ENCODE measurements at places on chromosomes 4 and X.

DNA sequence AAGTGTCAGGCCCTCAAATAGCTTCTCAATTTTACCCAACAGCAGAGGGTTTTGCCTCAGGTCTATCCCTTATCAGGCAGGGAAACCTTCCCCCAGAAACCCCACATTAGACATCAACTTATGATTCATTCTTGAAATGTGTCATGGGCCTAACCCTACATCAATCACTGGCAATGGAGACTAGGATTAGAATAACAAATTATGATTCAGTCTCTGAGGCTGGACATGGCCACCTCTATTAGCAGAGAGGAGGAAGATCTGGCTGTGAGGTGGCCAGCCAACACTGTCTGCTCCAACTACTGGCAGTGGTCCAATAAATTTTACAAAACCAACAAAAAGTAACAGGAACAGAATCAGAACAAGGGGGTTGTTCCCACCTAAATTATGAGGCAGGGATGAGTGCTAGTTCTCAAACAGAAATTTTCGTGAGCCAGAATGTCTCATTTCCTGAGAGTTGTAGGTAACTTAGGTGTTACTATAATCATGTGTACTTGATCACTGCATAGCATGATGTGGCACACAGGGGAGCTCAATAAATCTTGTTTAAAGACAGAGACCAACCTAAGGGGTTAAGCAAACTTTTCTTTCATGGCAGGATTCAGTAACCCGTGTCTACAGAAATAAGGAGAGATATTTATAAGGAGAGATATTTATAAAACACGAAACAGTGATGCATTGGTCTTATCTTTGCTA, 126.8 kb downstream of the NFKB1 start:
- H3K27ac ChIP-seq, result no peak overlapping the region
- H3K4me1 ChIP-seq, result no peaks in the 10 kb centered on the region
- H3K4me3 ChIP-seq, result no peak overlapping the region
- DNase-seq, result no peak

DNA sequence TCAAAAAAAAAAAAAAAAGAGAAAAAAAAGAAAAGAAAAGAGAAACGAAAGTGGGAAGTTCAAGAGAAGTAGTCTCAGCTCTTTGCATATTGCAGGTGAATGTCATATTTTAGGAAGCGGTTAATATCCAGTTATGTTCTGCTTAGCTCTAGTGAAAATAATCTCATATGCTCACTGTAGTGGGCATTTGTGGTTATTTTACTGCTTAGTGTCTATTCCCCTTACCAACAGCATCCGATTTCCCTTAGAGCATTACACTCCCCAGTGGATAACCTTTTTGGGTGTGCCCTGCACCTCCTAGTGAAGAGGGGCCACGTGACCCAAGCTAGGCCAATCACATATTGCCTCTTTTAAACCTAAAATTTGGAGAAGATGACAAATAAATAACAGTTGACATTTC, 111.2 kb upstream of the ZNF827 start:
- DNase-seq, result no peak
- H3K4me3 ChIP-seq, result no peak overlapping the region

DNA sequence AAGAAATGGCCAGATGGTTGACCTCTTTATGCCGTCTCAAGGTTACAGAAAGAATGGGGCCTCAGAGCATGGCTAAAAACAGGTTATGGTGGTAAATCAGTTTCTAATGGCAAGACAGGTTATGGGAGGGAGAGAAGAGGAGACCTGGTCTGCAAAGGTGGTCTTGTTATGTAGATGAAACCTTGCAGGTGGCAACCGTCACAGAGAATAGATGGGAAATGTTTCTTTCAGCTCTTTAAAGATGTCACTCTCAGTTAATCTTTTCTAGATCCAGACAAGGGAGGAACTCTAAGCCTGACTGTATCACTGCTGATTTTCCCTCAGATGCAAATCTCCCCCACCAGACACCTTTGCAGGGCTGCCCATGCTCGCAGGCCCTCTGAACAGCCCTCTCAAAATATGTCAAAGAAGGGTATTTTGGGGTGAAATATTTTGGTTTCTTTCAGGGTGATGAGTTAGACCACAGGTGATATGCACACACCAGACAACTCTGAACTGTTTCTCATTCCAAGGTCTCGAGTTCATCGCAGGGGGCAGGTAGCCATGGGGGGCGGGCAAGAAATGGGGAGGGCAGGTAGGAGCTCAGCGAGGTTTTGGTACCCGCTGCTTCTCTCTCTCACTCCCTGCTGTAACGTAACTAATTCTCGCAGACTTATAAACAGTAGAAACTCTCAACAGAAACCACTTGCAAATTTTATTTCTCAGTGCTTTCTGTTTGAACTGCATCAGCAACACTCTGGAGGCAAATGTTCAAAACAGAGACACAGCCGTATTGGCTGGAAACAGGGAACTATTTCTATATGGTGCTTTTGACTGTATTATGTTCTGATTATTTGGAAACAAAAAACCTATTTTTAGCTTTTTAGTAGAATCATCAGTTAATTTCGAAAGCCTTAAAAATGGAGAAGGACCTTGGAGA, 32.4 kb downstream of the CASP3 start:
- H3K36me3 ChIP-seq, result no peaks in the 10 kb centered on the region
- no peak overlapping the region for H3K27ac ChIP-seq
- no peaks in the 10 kb centered on the region for H3K4me1 ChIP-seq
- H3K27me3 ChIP-seq, result no peaks in the 10 kb centered on the region
- no peak overlapping the region for H3K4me3 ChIP-seq
- DNase-seq, result no peak

- H3K36me3 ChIP-seq, result peaks cover 46% of the 10 kb centered on the region
These were observed 37.3 kb downstream of the RRAGB start for GRCh38 chrX:55754861-55755294.

GRCh38 chr4:537436-538264, 38.4 kb downstream of the TMEM271 start:
- H3K36me3 ChIP-seq, result peaks cover 16% of the 10 kb centered on the region
- no peak for DNase-seq
- H3K27me3 ChIP-seq, result no peaks in the 10 kb centered on the region
- H3K27ac ChIP-seq, result no peak overlapping the region
- no peaks in the 10 kb centered on the region for H3K4me1 ChIP-seq
- no peak overlapping the region for H3K4me3 ChIP-seq

- no peak overlapping the region for H3K4me3 ChIP-seq
- H3K27ac ChIP-seq, result no peak overlapping the region
- H3K27me3 ChIP-seq, result no peaks in the 10 kb centered on the region
- no peaks in the 10 kb centered on the region for H3K36me3 ChIP-seq
- no peak for DNase-seq
- no peaks in the 10 kb centered on the region for H3K4me1 ChIP-seq
These were observed 154.0 kb downstream of the EVC2 start for GRCh38 chr4:5554376-5554775.

- DNase-seq, result no peak
- H3K27me3 ChIP-seq, result no peaks in the 10 kb centered on the region
- H3K4me3 ChIP-seq, result no peak overlapping the region
- no peaks in the 10 kb centered on the region for H3K36me3 ChIP-seq
- no peaks in the 10 kb centered on the region for H3K4me1 ChIP-seq
These were observed 22.9 kb upstream of the FRMPD4 start for GRCh38 chrX:12115377-12115776.

DNA sequence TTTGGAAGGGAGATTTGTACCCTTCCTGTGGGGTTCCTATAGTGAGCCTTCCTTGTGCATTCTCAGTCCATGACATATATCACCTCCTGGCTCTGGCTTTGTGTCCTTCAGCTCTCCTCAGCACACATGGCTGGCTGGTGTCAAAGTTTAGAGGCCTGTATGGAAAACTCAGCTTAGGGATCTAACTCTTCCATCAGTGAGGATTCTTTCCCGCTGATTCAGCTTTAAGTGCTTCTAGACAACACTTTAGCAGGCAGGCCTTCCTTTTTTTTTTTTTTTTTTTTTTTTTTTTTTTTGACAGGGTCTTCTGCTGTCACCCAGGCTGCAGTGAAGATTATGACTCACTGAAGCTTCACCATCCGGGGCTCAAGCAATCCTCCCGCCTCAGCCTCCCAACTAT, 84.2 kb downstream of the NPNT start:
- H3K27me3 ChIP-seq, result no peaks in the 10 kb centered on the region
- H3K4me1 ChIP-seq, result no peaks in the 10 kb centered on the region
- no peak for DNase-seq
- H3K4me3 ChIP-seq, result no peak overlapping the region
- H3K36me3 ChIP-seq, result no peaks in the 10 kb centered on the region
